ENCODE measurements at places on chromosomes 13 and 19.

GRCh38 chr13:56378566-56378965 is 762.2 kb upstream of the PRR20A start:
- no peak for DNase-seq

- DNase-seq: no peak
Measured at GRCh38 chr13:111844222-111844671, 222.7 kb upstream of the SOX1 start.

DNA sequence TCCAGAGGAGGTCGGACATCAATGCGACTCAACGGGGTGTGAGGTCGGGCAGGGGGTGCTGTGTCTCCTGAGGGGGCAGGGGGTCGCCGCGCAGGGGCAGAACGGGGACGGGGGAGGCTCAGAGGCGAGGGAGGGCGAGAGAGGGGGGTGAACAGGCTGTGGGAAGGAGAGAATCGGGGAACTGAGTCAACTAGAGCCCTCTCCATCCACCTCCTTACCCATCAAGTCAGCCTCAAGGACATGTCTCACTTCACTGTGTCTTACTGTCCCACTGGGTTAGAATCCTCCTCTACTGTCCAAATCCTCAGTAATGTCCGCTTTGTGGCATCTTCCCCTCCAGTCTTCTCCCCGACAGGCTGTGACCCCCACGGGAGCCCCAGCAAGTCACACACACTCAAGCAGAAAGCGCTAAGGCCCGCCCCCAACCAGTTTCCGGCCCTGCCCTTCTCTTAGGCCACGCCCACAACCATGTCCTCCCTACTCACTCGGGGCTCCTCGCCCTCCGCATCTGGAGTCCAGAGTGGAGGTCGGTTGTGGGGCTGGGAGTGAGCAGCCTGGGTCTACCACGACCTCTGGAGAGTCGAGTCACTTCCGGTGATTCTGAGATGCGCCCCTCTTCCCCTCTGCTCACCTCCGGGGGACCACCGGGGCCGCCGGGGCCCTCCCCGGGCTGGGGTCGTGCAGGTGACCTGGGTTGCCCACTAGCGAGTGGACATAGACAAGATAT is 9.3 kb downstream of the PLEKHA4 start:
- no peak for DNase-seq

GRCh38 chr19:53088091-53088490 is 15.1 kb downstream of the ZNF160 start:
- DNase-seq: no peak

- no peak for DNase-seq
Measured at GRCh38 chr13:79030513-79030912, 371.6 kb upstream of the OBI1 start.

All from NCI-H1436 treated with DMSO at 0.1 percent for 48 hours (cell line).